ENCODE measurements at places on chromosomes 12 and 14. TPM values are rescaled to one million over a fixed set of nuclear protein-coding genes. Genes with fewer than 3 reads are reported as not detected.

The RAD51B gene
- total RNA-seq: 26.4 TPM

- no peaks in the 10 kb centered on the region for H3K36me3 ChIP-seq
- no peaks in the 10 kb centered on the region for H3K4me1 ChIP-seq
Observed at GRCh38 chr12:131028587-131029338, 75.1 kb downstream of the ADGRD1 start.

DNA sequence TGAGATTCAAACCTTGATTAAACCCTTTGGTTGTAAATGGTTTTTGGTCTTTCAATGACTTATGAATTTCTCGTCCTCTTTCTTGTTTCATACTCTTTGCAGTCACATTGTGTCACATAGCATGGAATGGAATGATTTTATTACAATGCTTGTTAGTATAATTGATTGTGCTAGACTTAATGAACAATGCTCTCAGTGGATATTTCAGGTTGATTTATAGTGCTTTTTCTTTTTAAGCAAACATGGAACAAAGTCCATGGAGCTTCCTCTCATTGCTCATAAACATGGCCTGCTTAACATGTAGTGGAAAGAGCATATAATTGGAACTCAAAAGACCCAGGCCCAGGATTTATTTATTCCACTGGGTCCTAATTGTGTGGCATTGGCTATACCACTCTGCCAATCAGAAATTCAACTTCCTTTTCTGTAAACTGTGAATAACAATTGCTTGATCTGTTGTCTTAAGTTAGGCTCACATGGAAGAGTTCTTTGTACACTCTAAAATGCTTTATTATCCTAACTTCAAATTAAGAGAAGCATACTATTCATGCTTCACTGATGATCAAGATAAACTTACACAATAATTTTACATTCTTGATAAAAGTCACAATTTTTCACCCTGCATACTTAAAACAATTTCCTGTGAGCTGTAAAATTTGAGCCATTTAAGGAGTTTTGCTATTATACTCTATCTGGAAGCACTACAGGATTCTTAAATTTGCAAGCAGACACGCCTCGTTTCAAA is 370.5 kb upstream of the PDE3A start:
- peaks cover 6% of the 10 kb centered on the region for H3K4me1 ChIP-seq
- no peaks in the 10 kb centered on the region for H3K36me3 ChIP-seq
- DNase-seq: no peak
- H3K27ac ChIP-seq: no peak overlapping the region
- H3K27me3 ChIP-seq: no peaks in the 10 kb centered on the region
- H3K4me3 ChIP-seq: no peak overlapping the region

DNA sequence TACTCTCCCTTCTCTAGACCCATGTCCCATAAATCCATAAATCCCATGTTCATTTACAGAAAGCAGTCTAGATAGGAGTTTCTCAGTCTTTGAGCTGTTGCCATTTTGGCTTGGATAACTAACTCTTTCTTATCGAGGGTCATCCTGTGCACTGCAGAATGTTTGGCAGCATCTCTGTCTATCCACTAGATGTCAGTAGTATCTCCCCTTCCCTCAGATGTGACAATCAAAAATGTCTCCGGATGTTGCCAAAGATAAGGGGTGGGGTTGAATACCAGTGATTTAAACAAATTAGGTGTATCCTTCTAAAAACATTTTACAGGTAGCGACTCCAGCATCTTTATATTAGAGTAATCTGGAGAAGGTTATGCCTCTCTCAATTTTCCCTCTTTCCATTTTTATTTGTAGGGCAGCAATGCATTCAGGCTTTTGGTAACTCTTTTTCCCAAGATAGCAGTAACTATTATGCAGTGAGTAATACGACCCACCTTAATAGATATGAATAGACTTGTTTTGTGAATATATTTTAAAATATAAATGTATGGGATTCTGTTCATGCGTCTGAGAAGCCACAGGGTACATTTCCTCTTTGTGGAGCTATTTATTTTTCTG is 100.7 kb downstream of the LRRK2 start:
- H3K4me3 ChIP-seq: no peak overlapping the region
- H3K27me3 ChIP-seq: no peaks in the 10 kb centered on the region
- H3K36me3 ChIP-seq: peaks cover 5% of the 10 kb centered on the region
- H3K4me1 ChIP-seq: no peaks in the 10 kb centered on the region

DNA sequence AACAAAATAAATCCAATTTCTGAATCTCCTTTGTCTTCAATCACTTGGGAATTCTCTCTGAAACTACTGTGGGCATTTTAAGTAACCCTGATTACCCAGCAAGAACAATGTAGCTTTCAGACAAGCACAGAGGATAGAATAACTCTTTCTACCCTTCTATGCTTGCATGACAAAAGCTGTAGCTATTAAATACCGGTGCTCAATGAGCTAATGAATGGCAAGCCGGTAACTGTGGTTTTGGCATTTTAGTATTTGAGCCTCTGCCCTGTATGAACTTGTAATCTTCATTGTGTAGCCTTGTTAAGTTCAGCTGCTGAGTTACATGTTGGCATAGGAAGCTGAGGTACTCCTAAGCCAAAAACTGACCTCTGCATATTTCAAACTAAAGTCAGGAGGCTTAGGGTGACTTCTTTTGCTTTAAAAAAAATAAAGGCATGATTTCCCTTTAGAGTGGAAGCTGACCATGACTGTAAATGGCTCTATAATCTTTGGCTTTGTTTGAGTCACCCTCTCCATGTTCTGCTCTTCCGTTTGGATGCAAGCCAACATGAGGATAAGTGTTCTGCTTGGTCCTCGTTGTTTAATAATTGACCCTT is 171.0 kb upstream of the HIF1A start:
- no peak for DNase-seq
- no peak overlapping the region for H3K4me3 ChIP-seq
- no peak overlapping the region for H3K27ac ChIP-seq
- H3K27me3 ChIP-seq: no peaks in the 10 kb centered on the region
- no peaks in the 10 kb centered on the region for H3K36me3 ChIP-seq

The KLRD1 gene
- total RNA-seq: 0.16 TPM

The SLC41A2 gene
- 3.8 TPM for total RNA-seq

DNA sequence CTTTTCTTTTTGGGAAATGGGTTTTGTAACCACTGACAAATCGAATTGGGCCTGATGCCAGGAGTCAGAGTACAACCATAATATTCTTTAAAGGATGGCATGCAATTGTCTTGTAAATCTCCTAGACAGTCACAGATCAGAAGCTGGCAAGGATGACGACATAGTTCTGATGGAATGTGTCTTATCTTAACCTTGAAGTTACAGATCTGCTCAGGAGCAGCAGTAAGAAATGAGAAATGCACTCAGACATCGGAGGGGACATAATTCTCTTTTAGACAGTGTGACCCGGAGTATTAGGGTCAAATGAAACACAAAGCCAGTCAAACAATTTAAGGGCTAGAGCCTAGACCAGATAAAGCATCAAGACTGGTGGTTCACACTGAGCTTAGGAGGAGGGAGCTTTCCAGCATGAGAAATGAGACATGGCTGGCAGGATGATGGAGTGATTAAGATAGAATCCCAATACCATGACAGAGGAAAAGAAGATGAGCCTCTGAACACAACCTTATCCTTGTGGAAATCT is 17.5 kb downstream of the CBX5 start:
- peaks cover 4% of the 10 kb centered on the region for H3K36me3 ChIP-seq
- peak overlapping the region; percentile 94 for H3K27ac ChIP-seq
- H3K27me3 ChIP-seq: no peaks in the 10 kb centered on the region
- peaks cover 69% of the 10 kb centered on the region for H3K4me1 ChIP-seq

The KLRC4 gene
- total RNA-seq: not detected

DNA sequence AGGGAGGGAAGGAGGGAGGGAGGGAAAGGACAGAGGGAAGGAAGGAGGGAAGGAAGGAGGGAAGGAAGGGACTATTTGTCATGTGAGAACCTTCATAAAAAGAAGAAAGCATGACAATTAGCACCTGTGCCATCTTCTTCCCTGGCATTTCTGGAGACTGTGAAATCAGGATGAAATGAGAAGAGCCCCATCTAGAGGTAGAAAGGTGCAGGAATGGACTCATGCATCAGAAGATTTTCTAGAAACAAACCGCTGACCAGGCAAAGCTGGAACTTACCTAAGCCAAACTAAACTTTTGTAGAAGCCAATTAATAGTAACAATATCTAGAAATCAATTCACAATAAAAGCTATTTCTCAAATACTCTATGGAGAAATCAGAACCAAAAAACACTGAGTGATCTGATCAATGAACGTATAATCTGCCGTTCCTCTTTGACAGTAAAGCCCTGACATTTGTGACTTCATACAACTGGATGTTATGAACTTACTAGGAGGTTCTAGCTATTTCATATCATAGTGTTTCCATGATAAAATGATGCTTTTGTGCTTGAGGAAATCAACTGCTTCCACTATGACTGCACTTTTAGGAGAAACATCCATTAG is 24.4 kb upstream of the CRACR2A start:
- no peak overlapping the region for H3K27ac ChIP-seq
- no peaks in the 10 kb centered on the region for H3K36me3 ChIP-seq
- no peaks in the 10 kb centered on the region for H3K27me3 ChIP-seq

The KRT86 gene
- total RNA-seq: 0.18 TPM

- no peak overlapping the region for H3K27ac ChIP-seq
- H3K27me3 ChIP-seq: no peaks in the 10 kb centered on the region
- H3K4me1 ChIP-seq: no peaks in the 10 kb centered on the region
- no peak overlapping the region for H3K4me3 ChIP-seq
- H3K36me3 ChIP-seq: peaks cover 43% of the 10 kb centered on the region
Observed at GRCh38 chr14:95102680-95103044, 54.7 kb downstream of the DICER1 start.

DNA sequence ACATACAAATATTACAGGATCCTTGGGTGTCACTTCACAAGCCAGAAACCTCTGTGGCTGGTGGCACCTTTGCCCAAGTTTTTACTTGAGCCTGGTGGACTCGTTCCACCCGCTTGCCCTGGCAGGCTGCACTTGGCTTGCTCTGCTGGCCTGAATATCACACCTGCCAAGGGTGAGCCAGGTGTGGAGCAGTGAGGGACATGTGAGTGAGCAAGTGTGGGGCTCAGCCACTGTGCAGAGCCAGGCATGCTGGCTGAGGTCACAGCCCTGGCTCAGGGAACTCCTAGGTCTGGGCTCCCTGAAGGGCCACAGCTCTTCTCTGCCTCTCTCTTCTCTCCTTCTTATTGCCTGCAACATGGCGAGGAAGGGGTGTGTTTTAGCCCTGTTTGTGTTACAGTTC is 82.0 kb downstream of the SLC16A7 start:
- DNase-seq: no peak
- H3K36me3 ChIP-seq: no peaks in the 10 kb centered on the region
- H3K27ac ChIP-seq: no peak overlapping the region

GRCh38 chr12:48717252-48717695 is 767 bp upstream of the CCNT1 start:
- H3K36me3 ChIP-seq: peaks cover 30% of the 10 kb centered on the region
- peak overlapping the region; percentile 98 for H3K27ac ChIP-seq
- H3K4me3 ChIP-seq: peak overlapping the region; percentile 91
- peaks cover 12% of the 10 kb centered on the region for H3K4me1 ChIP-seq
- H3K27me3 ChIP-seq: peaks cover 13% of the 10 kb centered on the region

The ADAM21 gene
- not detected for total RNA-seq

The PTHLH gene
- not detected for total RNA-seq

DNA sequence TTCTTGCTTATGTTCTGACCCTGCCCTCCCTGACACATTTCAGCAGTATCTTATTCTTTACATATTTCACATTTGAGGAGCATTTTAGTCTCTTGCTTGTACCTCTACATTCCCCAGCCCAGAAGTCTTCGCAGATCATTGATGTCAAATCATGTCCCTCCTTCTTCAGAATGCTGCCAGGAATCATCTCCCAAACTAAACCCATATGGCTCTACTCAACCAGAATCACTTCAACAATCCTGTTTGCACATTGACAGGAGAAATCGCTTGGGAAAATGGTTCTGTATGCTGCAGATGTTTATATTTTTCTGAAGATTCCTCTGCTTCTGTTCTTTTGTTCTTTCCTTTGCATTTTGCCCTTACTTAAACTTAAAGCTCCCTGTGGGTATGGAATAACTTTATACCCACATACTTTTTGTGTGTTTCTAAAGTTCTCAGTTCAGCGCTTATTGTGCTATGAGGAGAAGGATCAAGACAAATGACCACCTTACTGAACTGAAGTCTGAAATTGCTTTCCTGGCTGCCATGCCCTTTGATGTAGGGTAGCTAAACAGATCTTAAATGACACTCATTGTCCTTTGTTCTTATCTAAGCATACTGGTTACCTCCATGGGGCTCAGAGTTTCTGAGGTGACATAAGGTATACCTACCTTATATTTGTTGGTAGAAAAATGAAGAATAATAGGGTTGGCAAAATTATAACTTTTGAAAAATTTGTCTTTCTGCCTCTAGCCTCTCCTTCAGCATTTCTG is 134.6 kb downstream of the SLC25A21 start:
- peaks cover 39% of the 10 kb centered on the region for H3K4me1 ChIP-seq
- no peak overlapping the region for H3K27ac ChIP-seq
- no peak for DNase-seq
- no peaks in the 10 kb centered on the region for H3K27me3 ChIP-seq
- no peak overlapping the region for H3K4me3 ChIP-seq
- H3K36me3 ChIP-seq: no peaks in the 10 kb centered on the region
